ENCODE measurements at places on chromosomes 12 and 14.

- DNase-seq = no peak
These were observed 3.6 kb downstream of the SLC48A1 start for GRCh38 chr12:47776471-47777143.

GRCh38 chr12:13981296-13981962 is at the start of gene GRIN2B:
Gene GRIN2B (minus strand): TSS chr12:13981602. CDS start chr12:13866208, 115,394 bp downstream.
- no peak for DNase-seq

DNA sequence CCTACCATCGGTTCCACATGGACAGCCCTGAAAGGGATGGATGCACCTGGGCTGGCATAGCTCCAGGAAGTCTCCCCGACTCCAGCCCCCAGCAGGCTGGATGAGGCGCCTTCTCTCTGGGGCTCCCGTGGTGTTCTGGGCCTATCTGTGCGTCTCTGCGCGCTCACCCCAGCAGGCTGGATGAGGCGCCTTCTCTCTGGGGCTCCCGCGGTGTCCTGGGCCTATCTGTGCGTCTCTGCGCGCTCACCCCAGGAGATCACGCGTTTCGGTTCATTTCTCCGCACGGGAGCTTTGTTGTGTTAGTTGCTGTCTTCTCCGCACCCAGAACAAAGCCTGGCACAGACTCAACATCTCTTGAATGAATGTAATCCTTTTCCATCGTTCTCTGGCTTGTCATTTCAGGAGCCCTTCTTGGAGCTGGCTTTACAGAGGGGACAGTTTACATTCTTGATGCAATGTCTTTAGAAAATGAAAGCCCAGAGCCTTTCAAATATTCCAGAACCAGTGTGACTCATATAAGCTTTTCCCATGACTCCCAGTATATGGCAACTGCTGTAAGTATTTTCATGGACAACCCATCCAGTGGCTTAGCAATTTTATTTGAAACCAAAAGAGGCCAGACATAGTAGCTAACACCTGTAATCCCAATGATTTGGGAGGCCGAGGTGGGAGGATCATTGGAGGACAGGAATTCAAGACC is 40.3 kb downstream of the CFAP251 start:
- no peak for DNase-seq

DNA sequence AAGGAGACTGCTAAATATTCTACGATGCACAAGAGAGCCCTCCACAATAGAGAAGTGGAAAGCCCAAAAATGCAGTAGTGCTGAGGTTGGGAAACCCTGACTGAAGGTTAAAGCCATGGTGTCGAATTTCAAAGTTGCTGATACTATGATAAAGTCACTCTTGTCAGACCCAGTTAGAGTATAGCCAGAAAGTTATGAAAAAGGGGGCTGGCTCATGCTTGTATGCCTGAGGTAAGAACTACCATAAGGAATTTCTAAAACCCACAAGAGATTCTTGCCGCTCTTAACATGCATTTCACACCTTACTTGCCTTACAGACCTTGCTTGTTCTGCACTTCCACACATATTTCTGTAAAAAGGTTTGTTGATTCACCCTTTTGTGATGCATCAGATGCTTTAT is 184.6 kb downstream of the SLC6A15 start:
- DNase-seq = peak; percentile 48

DNA sequence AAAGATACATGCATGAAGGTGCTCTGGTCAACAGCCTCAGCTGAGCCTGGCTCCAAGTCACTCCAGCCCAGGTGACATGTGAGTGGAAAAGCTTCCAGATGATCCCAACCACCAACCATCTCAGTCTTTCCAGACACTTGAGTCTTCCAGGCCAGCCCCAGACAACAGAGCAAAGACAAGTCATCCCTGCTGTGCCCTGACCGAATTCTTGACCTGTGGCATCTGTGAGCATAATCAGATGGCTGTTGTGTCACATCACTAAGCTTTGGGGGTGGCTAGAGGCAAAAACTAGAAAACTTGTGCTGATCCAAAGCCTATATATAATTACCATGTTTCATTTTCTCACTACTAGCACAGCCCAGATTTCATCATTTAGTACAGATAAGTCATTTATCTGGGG is 50.8 kb upstream of the ISM2 start:
- DNase-seq = no peak

GRCh38 chr12:12716151-12716792 is 896 bp upstream of the CDKN1B start:
- DNase-seq = no peak

- DNase-seq = no peak
These were observed 21.5 kb downstream of the USP44 start for GRCh38 chr12:95529693-95530225.

DNA sequence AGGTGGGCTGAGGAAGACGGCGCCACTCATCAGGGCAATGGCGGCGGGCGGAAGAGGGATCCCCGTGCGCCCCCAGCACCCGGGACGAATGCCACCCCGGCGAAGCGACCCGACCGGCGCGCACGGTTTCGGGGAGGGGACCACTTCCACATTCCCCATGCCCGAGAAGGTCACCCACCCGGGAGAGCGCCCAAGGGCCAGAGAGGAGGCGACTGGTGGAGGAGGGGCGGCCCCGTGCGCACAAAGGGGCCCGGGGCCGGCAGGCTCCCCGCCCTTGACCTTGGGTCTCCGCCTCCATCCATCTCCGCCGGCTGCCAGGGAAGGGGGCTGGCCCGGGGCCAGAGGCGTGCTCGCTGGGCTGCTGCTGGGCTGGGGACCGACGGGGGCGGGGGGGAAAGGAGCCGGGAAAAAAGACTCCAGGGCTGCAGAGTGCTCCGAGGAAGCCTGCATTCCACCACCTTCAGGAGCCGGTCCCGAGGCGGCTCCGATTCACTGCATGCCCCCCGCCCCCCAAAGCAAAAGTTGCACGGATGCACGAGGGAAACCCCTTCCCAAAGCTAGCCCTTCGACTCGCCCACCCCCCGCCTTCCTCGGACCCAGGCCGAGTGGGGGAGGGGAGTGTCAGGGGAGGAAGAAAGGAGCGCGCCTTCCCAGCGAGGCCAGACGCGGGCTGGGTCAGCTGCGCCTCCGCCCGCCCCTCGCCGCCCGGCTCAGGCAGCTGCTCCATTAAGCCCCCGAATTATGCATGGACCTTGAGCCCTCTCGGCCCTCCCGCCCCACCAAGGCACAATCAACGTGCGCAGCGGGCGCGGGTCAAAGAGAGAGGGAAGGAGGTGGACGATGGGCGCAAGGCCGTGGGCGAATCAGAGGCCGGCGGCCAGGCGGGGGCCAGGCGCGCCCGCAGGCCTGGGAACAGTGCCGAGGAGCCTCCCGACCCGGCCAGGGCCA is 26.2 kb downstream of the BCL11B start:
- no peak for DNase-seq

DNA sequence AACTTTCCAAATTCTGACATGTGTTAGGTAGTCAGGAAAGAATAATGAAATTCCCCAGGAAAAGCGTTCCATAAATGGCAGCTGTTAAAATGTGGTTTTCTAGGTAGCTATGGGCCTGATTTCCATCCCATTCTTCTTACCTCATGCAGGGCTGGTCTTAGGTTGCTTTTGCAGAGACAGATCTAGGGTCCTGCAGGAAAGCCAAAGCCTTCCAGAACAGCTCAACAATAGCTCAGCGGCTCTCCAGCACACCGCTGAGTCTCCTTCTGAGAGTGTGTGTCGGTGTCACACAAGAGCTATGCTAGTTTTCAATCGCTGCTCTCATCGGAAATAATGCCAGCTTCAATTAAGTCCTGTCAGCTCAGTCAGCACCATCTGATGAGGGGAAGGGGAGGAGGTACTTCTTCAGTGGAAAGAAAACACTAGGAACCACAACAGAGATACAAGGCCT is 106.7 kb downstream of the TMEM30B start:
- DNase-seq = no peak

- DNase-seq = no peak
These were observed 46.7 kb upstream of the BCL7A start for GRCh38 chr12:121975021-121975420.

DNA sequence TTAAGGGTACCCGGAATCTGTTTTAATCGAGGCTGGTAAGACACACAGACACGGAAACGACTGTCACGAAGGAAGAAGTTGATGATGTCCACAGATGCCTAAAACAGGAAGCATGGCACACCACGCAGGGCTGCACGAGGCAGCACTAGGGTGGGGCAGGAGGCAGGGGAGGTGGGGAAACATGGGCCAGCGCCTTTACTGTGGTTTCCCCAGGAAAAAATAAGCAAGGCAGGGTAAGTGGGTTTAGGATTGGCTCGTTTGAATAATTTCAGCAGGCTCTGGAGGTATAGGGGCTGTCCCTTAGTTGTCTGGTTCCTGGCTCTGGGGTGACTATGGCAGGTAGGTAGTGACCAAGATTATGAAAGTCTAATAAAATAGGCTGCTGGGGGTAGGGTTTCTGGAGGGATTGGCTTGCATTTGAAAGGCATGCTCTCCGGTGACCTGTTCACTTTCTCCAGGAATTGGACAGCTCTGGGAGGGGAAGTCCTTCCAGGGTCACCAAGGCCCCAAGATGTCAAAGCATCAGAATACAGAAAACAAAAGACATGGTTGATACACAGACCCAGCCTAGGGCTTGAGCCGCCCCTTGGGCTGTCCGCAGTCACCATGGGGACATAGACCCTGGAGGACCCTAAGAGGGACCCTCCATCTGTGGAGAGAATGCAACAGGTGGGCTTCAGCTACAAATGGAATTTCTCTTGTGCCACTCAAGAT is 35.3 kb downstream of the MAP1LC3B2 start:
- no peak for DNase-seq

- DNase-seq = no peak
These were observed 32.4 kb downstream of the ABCD2 start for GRCh38 chr12:39587225-39587624.

- no peak for DNase-seq
These were observed 27.4 kb upstream of the DYRK2 start for GRCh38 chr12:67621112-67621511.

DNA sequence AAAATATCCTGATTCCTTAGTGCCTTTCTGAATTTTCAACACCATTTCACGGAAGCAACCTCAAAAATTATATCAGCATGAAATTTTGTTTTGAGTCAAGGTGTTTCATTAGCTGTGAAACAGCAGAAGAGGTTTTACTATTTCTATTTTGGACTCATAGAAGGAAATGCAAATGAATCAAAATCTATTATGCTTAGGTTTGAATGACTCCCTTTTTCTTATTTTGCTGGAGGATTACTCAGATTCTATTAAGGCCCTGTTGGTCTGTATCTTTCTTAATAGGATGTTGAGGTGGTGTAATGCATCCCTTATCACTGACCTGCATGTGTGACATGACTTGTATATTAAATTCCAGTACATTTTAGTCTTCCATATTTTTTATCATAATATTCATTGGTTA is 165.8 kb downstream of the TMTC2 start:
- no peak for DNase-seq

DNA sequence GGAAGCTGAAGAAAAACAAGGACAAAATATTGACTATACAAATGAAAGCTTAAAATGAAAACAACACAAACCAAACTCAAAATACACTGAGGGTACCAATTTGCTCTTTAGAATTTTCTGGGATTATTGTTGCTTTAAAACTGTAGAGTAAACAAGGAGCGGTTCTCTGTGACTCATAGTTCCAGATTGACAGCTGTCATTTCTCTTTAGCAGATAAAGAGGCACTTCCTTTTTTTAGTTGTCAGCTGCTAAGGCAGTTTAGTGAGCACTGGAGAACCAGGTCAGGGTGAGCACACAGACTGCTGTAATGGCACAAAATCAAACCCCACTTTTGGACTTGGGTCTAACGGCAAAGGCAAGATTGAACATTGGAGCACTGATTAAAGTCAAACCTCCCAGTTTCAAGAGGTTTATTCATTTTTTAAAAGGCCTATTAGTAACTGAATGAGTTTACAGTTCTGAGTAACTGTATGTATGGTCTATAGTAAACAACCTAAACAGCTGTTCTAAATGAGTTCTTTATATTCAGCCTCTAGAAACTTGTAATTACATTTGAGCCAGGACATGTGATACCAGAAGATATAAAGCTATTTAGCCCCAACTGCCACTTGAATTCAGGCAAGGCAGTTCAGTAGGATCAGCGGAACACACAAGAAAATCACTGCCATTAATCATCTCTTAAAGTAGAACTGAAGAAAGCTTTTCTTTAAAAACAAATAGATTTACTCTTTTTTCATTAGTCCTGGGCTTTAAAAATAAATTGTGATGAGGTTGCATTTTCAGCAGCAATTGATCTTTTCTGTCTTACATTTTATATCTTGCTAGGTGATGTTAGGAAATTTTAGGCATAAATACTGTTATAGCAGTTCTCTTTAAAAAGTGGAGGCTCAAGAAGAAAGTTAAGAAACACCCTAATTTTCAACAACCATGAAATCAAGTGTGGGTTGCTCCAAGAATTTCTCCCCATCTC is 71.7 kb upstream of the PRICKLE1 start:
- DNase-seq = no peak

- DNase-seq = no peak
These were observed 67.5 kb downstream of the SLC41A2 start for GRCh38 chr12:104890476-104891096.

DNA sequence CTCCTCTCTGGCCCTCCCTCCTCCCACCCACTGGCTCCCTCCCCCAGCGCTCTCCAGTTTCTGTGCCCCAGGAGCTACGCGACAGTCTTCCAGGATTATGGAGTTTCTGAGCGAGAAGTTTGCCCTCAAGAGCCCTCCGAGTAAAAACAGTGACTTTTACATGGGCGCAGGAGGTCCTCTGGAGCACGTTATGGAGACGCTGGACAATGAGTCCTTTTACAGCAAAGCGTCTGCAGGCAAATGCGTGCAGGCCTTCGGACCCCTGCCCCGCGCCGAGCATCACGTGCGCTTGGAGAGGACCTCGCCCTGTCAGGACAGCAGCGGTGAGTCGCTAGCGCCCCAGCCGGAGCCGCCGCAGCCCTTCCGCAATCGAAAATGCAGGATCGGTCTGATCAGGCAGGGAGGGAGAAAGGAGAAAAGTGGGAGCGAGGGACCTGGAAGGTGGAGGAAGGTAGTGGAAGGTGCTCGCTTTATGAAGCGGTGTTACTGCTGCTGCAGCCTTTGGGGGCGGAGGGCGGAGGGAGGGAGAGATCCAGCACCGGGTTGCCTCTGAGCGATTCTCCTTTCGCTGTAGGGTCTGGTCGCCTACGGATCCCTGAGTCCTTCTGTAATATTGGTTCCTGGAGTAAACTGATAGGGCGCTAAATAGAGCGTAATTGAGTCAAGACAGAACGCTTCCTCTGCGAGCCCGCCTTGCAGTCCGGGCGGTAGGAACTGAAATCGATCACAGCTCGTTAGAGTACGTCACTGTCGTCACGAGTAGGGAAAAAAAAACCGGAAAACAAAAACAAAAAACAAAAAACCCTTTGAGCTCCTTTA is at the start of gene ALX1:
Gene ALX1, plus strand, starts transcription at position 56 of the 819 bp plus-strand sequence. Its CDS starts 42 bp downstream, at position 98.
- DNase-seq = no peak

- no peak for DNase-seq
These were observed 215.1 kb upstream of the FAR2 start for GRCh38 chr12:28933864-28934527.

Data from epithelial cell of prostate (primary cell).